ACHN (cell line): ENCODE measurements at places on chromosomes 12 and 14.

- DNase-seq = no peak
These were observed 15.0 kb upstream of the CDKN3 start for GRCh38 chr14:54381821-54382220.

GRCh38 chr12:51890133-51890464 lies 2.2 kb downstream of the ANKRD33 start:
- no peak for DNase-seq

DNA sequence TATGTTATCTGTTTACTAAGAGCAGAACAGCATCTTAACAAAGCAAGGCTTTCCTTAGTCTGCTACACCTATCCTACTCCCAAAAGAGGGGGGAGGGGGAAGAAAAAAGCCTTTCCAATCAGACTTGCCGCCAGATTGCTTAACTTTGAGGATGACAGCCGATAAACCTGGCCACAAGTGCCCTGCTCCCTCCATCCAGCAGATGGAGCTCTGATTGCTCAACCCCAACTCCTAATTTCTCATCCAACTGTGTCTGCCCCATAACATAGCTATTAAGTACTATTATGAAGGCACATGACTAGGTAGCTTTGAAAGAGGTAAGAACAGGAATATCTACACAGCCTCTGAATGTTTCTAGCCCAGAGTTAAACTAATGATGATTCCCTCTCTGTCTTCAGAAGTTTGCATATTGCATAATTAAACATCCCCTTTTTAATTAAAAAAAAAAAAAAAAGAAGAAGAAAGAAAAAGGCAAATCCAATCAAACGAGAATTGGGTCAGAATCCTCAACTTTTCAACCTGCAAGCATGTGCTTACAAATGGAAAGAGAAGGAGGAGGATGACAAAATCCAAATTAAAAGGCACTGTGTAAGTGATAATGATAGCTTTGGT lies 247.4 kb downstream of the GALC start:
- DNase-seq = peak; percentile 35

DNA sequence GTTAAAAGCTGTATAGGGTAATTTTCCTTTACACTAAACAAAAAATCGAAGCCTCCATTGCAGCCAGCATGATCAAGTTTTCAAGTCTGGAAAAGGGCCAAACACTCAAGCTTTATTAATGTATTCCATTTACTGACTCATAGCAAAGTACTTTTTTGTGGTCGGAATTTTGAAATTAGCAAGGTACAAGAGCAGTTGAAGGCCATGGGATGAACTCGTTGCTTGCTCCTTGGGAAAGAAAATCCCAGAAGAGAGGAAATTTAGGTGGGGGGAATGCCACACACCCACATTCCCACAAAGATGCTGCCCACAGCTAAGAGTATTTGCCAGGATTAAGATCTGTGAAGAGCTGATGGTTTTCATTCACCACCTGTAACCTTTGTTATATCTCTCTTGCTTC lies 333.7 kb downstream of the EGLN3 start:
- DNase-seq = no peak

- DNase-seq = peak; percentile 10
These were observed 191.5 kb downstream of the SYT1 start for GRCh38 chr12:79055926-79056674.

GRCh38 chr12:45626965-45627364 lies 102.5 kb upstream of the ARID2 start:
- no peak for DNase-seq

DNA sequence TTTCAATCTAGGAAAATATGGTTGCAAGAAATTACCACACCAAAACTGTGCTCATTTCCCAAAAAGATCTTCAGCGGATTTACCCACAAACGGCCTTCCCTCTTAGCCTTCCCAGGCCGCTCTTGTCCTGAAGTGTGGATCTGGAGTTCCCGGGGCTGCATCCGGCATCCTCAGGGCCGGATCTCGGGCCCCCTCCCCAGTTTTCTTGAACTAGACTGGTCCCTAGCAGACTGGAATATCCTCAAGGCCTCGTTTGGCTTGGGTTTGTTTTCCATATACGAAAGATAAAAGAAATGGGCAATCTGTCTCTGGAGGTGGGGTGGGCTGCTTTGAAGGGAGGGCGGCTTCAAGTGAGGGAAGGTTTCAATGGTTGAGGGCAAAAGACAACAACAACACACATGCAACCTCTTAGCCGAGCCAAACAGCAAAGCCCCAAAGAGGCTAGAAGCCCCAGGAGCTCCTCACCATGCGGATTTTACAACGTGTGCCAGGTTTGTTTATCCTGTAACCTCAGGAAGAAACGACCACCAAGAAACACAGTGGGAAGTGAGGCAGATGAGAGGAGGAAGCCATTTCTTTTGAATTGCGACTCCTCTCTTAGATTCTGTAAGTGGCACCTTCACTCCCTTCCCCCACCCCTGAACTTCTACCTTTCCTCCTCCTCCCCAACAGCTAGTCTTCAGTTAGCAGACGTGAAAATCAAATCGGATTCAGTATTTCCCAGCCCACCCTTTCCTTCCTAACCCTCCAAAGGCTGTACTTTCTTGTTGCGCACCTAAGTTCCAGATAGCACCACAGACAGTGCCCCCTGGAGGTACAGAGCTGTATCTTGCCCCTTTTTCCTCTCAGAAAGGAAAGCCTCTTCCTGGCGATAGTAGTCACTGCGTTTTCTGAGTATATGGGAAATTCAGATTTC lies 2.6 kb downstream of the MYF6 start:
- DNase-seq = peak; percentile 47

GRCh38 chr12:50706606-50707005 lies 57.3 kb upstream of the ATF1 start:
- no peak for DNase-seq

- no peak for DNase-seq
These were observed 36.8 kb downstream of the DEGS2 start for GRCh38 chr14:100122481-100123223.

DNA sequence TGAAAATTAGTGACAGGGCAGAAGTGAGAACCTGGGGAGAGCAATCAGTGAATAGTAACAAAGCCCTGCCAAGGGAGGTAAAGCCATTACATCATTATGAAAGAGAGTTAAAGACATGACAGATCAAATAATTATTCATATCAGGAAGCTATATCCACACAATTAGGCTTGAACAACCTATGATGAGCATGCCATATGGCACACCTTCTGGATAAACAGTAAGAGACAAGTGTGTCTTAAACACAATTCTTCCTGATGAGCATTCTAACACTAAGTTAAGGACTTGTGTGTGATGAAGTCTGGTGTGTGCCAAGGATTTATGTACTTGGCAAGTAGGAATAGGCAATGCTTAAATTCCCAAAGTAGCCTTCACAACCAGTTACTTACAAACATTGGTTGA lies 76.1 kb downstream of the GALNT4 start:
- DNase-seq = no peak

GRCh38 chr12:120693848-120694247 lies 6.9 kb downstream of the MLEC start:
- no peak for DNase-seq

DNA sequence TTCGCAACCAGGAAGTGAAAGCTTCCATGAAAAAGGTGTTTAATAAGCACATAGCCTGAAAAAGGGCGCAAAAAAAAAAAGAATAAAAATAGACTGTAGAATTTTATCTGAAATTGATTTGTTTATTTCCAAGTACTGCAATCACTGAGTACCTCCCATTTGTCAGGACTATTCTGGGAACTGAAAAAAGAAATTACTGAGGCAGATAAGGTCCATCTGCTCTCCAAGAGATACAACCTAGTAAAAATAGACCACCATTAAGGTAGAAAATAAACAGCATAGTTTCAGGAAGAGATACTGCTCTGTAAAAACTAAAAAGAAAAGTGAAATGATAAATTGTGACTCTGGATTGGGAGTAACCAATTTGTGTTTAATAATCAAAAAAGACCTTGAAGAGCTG lies 24.7 kb downstream of the OR4N2 start:
- no peak for DNase-seq
